Fibroblast of gingiva (primary cell): ENCODE measurements at places on chromosomes 3 and 15.

DNA sequence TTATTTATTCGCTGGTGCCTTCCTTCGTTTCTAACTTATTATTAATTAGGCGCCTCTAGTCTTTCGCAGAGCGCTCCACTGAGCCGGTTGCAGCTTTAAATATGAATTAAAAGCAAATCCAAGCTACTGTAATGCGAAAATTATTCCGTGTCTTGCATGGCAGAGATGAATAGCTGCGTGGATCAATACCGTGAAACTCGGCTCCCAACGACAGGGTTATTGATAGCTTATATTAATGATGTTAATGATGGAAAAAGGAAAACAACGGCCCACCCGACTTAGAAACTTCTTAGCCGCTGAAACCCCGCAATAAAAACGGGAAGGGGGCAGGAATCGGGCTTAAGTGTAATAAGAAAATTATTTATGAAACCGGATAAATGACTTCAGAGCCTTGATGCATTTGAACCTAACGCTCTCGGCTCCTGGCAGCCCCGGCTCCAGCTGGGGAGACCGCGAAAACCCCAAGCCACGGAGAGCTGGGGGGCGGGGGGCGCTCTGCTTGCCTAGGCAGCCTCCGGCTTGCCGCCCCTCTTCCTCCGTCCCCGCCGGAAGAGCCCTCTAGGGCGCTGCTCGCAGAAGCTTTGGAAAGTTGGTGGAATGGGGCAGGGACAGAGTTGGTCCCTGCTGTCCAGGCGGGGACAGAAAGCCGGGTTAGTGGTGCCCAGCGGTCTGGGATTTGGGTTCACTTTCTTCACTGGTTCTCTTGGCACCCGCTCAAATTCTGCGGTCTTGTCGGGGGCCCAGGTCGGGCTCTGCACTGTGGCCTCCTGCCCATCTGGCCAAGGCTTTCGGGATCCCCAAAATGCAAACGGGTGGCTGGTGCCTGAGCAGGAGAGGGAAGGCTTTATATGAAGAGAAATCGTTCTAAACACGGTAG lies 7.7 kb upstream of the ONECUT1 start:
- DNase-seq = no peak

- DNase-seq = no peak
Observed at GRCh38 chr15:98167722-98168268, 207.3 kb downstream of the ARRDC4 start.

DNA sequence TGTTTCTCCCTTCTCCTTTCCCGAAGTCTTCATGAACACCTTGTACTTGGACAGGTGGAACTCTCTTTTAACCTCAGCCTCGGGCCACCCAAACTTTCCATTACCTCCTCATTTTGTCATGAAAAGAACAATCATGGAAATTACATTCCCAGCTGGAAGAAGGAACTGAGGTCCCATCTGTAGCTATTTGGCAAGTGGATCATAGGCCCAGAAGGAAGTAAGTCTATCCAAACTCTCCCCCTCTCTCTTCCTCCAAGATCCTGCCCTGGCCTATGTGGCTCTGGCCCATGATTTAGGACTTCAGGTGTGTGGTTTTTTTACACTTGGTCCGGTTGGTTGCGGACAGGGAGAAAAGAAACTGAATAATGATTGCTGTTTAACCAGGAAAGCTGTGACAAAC lies 44.1 kb downstream of the ITGB5 start:
- no peak for DNase-seq

- no peak for DNase-seq
Observed at GRCh38 chr15:91335702-91336101, 235.6 kb downstream of the SV2B start.

- no peak for DNase-seq
Observed at GRCh38 chr3:71413572-71413971, 170.0 kb downstream of the FOXP1 start.

DNA sequence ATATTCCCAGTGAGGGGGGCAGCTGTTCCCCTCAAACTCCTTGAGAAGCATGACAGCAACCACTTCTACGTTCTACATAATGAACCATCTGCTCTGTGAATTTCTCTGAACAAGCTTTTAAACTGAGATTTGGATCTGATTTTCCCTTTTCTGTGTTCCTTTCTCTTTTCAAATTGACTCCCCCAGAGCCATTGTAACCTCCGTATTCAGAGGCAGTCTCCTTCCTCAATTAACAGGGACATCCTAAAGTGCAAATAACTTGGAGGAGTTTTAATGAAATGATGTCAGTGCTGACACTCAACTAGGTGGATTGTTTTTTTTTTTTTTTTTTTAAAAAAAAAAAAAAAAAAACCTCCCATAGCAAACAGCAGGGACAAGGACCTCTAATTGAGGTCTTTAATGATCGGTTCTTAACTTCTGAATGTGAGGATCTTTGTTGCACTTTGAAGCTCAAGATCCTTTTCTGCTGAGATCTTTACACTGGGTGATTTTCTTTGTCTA lies 48.8 kb downstream of the ADAMTS9 start:
- no peak for DNase-seq

DNA sequence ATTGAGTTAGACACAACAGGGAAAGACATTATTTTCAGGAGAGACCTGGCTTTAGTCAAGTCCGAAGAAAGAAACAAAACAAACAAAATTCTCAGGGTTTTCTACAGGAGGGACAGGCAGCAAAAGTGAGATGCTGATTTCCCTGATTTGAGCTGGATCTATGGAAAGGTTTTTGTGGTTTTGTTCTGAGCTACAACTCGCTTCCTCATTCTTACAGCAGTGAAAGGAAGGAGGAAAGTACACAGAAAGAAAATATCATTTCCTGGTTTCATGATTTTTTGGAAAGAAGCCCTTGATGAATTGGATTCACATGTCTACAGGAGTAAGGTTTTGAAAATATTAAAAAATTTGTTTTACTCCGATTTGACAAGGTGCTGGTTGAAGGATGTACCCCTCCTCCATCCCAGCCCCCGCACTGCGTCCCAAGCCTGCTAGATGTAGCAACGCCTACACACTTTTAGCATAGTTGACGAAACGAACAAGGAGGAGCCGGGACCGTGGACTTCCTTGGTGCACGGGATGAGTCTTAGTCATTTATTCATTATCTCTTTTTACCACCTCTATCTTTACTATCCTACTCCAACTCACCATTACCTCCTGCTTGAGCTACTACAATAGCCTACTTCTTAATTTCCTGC lies 10.8 kb downstream of the PRICKLE2 start:
- peak; percentile 51 for DNase-seq

DNA sequence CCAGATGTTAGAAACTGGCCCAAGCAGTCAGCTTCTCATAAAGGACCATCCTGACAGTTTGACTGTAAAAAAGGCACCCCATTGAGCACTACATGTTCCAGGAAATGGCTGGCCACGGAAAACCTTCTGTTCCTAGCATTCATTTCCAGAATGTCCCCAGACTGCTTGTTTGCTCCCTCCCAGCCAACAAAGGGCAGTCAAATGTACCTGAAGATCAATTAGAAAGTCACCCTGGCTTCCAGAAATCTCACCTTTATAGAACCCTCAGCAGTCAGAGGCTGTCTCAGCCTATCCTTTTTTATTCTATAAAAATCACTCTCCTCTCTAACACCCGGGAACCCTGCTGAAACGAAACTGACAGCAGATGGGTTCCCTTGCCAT lies 784 bp upstream of the SAMMSON start:
- no peak for DNase-seq

- DNase-seq = peak; percentile 99
Observed at GRCh38 chr15:38864827-38865581, 300.4 kb upstream of the RASGRP1 start.

DNA sequence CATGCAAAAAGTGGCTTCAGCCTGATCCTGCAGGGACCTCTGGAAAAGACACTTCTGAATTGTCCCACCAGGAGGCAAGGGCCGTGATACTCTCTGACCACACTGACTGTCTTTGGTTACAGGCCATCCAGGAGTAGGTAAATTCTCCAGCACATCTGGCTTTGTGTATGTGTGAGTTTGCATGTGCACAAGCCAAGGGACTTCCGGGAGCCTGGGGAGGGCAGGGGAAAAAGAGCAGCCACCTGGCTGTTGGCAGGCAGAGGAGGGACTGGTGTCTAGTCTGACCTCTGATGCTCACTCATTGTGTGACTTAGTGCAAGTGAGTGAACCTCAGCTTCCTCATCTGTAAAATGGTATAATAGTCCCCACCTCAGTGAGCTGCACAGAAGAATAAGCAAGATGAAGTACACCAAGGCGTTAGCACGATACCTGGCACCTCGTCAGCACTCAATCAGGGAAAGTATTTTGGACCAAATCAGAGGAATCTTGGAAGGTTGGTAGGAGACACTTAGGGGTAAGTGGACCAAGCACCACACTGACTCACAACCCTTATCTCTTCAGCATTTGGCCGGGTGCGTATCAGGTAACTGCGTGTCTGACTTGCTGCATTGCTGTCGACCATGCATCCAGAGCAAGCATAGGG lies 19.1 kb downstream of the KLHL6 start:
- DNase-seq = no peak

DNA sequence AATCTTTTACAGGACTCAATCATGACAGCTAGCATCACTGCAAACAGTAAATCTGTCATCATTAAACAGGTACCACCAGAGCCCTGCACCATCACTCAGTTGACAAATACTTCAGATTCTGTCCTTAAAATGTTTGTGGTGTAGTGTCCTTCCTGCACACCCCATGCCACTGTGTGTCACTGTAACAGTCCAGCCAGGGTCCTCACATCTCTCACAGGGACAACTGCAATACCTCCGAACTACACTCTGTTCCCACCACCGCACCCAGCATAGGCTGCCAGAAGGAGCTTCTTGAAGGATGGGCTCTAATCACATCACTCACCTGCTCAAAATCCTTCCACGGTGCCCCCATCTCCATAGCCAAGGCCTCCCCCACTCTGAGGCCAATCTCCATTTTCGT lies 90.2 kb upstream of the FGF12 start:
- no peak for DNase-seq

DNA sequence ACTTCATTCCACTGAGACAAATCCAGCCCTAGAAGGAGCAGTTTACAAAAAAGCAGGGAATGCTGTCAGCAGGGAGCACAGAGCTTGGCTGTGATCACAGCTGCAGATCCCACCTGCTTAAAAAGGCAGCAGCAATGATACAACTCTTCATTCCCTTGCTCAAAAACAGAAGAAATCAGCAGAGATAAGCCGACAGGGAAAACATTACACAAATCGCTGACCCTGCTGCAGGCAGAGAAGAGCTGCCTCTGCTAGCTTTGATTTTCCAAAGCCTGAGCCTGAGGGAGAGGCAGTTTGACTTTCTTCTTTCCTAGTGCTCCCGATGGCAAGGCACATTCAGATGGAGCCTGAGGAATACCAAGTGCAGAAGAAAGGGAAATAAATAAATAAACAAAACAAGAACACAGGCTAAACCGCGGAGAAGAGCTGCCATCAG lies 80.2 kb downstream of the SHQ1 start:
- no peak for DNase-seq

- DNase-seq = peak; percentile 92
Observed at GRCh38 chr15:73633991-73634495, 854 bp upstream of the NPTN start.

- no peak for DNase-seq
Observed at GRCh38 chr3:149163066-149163465, 33.6 kb downstream of the HPS3 start.

- no peak for DNase-seq
Observed at GRCh38 chr3:16841041-16841753, 43.6 kb upstream of the PLCL2 start.

DNA sequence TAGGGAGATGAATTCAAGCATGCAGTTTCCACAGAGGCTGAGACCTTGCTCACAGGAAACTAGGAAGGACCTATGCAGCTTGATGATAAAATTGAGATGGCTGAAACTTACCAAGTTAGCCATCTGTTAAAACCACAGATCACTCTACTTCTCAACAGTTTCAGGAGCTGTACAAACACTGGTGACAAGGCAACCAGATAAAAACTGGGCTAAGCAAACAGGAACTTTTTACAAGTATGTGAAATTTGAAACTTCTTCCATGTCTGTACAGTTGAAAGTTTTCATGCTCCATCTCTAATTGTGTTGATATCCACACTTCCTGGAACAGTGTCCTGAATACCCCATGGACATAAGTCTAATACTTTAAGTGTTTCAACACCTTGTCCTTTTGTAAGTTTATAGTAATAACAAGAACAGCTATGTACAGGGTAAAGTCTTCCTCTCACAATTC lies 78.2 kb downstream of the FAIM start:
- DNase-seq = peak; percentile 81

DNA sequence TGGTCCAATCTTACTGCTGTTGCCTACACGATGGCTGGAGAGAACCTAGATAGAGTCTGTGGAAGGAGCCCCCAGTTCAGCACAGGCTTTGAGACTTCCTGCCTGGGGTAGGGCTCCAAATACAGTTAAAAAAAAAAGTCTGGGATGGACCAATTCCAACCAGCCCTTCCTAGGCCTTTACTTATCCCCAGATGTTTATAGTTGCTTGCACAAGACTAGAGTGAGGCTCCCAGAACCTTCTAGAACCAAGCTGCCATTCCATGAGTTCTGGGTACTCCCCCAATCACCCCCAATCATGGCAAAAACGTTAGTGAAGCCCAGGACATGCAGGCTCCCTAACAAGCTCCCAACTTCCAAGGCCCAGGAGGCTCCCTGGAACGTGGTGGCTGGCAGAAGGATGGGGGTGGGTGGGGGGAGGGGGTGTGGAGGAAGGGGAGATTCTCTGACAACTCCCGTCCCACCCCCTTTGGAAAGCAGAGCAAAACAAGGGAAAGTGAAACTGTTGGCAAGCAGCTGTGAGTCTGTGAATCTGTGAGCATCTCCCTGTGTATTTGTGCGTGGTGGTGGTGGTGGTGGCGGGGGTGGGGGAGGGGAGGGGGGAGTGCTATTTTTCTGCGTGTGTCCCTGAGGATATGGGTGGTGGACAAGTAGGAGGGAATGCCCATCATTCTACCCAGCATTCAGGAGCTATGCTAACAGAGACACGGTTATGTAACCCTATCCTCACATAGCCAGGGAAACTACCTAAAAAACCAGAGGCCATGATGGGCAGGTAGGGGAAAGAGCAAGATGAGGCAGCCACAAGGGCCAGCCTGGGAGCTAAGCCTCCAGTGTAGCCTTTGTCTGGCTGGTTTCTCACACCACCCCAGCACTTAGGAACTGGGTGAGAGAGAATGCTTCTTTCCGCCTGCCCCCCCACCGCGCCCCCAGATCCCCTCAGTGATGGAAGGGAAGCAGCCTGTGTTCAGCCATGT lies 2.0 kb downstream of the MST1R start:
- DNase-seq = peak; percentile 30

GRCh38 chr3:117656391-117656790 lies 946.8 kb downstream of the TUSC7 start:
- no peak for DNase-seq

- DNase-seq = no peak
Observed at GRCh38 chr3:141690431-141691072, 47.5 kb upstream of the RNF7 start.

DNA sequence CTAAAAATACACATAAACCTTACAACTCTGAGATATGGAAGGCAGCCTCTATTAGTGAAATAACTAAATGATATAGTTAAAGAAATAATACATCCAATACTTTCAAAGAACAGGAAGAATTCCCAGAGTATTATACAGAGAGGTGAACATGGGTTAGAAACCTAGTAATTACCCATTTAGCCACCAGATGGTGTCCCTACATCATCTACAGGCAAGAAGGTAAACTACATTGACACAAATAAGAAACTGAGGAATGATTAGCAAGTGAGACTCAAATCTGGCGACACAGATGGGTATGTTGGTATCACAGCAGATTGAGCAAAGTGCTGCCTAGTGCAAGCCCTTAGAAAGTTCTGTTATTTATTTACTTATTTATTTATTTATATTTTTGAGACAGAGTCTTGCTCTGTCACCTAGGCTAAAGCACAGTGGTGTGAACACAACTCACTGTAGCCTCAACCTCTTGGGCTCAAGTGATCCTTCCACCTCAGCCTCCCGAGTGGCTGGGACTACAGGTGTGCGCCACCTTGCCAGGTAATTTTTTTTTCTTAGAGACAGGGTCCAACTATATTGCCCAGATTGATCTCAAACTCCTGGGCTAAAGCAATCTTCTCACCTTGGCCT lies 28.2 kb downstream of the NEK4 start:
- DNase-seq = peak; percentile 18
